Posterior vena cava (tissue), 2 donors: ENCODE measurements at places on chromosomes 6 and 20.

- no peak for DNase-seq
Observed at GRCh38 chr20:55649254-55649653, 356.1 kb downstream of the CBLN4 start.

GRCh38 chr6:42599558-42599957 is 35.7 kb downstream of the UBR2 start:
- DNase-seq: no peak

GRCh38 chr6:86331265-86331840 is 606.0 kb upstream of the HTR1E start:
- DNase-seq: no peak

DNA sequence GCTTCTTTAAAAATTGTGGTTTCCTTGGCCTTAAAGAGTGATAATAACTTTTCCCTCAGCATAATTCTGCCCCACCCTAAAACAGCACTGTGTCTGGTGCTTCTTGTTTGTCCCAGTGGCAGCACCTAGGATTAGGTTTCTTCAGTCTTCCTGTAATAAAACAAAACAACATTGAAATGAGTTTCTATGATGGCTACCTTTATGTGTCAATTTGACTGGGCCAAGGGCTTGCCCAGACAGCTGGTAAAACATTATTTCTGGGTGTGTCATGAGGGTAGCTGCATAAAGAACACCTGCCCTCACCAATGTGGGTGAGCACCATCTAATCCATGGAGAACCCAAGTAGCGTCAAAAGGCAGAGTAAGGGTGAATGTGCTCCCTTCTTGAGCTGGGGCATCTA is 117.8 kb downstream of the QRSL1 start:
- no peak for DNase-seq

GRCh38 chr6:144581812-144582537 is 296.8 kb downstream of the UTRN start:
- DNase-seq: no peak

DNA sequence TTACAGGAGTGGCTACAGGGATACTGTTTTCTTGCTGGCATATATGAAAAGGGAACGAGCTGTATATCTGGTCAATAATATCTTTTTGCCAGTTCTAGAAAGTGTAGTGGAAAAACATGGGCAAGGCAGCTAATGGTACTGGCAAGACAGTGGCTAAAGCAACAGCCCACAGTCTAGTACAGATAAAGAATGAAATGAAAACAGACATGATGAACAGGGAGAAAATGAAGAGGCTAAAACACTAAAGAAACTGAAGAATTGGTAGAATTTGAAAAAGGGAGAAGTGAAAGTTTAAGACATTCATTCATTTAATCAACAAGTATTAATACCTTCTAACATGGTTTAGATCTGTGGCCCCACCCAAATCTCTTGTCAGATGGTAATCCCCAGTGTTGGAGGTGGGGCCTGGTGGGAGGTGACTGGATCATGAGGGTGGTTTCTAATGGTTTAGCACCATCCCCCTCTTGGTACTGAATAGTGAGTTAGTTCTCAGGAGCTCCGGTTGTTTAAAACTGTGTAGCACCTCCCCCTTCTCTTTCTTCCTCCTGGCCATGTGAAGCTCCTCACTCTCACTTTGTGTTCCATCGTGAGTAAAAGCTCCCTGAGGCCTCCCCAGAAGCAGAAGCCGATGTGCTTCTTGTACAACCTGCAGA is 18.1 kb downstream of the FAM184A start:
- DNase-seq: no peak

- DNase-seq: no peak
Observed at GRCh38 chr20:22070610-22071058, 365.2 kb downstream of the PAX1 start.

- DNase-seq: no peak
Observed at GRCh38 chr20:32842688-32843524, 15.8 kb upstream of the EFCAB8 start.

GRCh38 chr6:128560966-128561365 is 40.6 kb upstream of the PTPRK start:
- no peak for DNase-seq

DNA sequence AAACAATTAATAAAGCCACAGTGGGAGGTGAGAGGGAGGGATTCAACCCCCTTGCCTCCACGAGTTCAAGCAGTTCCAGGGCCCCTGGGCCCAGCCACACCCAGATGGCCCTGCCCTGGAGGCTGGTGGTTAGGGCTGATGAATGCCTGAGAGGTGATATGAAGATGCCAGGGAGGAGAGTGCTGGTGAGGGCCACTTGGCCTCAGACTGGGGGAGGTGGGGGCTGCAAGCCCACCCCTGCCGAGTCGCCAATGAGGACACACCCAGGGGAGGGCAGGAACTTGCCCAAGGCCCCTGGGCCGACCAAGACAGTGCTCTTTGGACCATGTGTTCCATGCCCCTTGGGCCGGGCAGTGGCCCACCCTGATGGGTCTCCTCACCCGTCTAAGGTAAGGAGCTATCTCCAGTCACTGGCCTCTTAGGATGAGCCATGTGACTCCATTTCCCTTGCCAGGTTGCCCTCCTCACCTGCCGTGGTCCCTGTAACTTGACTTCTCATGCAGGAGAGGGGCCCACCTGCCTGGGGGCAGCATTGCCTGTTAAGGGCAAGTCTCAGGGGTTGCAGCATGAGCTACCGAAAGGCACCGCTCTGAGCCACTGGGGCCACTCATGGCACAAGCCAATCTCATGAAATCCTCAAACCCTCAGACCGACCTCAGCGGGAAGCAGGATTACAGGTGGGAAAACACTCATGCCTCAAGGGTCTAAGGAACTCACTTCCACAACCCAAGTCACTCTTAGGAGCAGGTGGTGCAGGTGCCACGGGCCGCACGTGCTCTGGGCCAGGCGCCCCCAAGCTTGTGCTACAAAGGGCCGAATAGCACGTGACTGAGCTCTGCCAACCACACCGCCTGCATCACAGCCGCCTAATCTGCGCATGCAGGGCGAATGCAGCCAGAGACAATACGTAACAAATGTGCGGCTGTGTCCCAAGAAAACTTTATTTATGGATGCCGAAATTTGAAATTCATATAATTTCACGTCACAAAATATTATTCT is 147.4 kb upstream of the MLN start:
- peak; percentile 58 for DNase-seq

DNA sequence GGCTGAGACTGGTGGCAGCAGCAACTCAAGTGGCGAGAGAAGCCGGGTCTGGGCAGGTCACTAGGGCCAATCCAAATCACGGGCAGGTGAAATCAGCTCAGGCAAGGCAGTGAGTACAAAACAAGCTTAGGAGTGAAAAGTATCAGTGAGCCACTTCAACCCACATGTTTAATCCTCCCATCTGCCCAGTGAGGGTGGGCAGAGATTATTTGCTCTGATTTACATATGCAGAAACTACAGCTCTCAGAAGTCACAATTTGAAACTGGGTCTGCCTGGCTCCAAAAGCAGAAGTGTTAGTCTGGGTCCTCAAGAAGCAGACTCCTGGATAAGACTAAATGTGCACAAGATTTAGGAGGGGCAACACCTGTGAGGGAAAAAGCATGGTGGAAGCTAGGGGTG is 173.7 kb upstream of the LRFN2 start:
- no peak for DNase-seq

- DNase-seq: no peak
Observed at GRCh38 chr6:147507162-147508041, 1.1 kb upstream of the SAMD5 start.

DNA sequence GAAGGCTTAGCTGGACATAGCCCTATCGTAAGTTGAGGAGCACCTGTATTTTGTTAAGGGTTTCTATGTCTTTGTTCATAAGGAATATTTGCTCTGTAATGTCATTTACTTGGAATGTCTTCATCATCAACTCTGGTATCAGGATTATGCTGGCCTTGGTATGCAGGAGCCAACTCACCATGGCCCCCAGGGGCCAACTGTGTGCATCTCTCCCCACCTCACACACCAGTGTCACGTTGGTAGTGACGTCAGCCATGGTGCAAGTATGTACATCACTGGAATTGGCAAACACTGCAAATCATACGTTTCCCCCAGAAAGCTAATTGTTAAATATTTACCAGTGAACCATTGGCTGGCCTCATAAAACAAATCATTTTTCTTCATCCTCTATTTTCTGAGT is 70.8 kb downstream of the YTHDF1 start:
- DNase-seq: peak; percentile 22

DNA sequence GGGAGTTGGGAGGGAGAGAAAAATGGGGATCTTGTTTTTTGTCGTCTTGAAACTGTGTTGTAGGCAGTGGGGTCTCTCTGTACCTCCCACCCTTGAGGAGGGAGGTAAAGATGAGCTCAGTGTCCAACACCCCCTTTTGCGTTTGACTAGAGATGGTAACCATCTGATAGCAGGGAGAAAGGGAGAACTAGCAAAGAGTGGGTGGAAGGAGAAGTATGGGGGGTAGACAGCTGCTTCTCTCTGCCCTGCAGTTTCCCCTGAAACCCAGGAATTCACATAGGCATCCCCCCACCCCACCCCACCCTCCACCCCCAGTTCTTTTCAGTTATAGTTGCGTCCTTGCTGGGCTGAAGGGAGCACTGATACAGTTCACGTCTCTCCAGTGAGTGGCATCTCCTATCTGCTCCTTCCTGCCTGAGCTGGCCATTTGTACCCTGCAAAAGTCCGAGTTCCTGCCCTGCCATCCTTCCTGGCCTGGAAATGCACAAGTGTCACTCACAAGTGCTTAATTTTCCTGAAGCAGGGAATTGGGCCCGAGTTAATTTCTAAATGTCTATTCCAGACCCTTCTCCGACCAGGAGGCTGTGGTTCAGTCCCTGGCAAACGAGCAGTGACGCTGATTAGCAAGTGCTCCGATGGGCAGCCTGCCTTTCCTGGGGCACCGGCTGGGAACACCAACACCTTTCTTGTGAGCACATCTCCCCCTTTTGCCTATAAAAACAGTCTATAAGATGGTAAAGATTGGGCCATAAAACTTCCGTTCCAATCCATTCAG is 1.5 kb downstream of the SIRPA start:
- no peak for DNase-seq

GRCh38 chr20:32834972-32835371 is 15.2 kb downstream of the MAPRE1 start:
- DNase-seq: no peak

GRCh38 chr6:162379757-162380409 is 347.7 kb downstream of the PRKN start:
- DNase-seq: no peak

DNA sequence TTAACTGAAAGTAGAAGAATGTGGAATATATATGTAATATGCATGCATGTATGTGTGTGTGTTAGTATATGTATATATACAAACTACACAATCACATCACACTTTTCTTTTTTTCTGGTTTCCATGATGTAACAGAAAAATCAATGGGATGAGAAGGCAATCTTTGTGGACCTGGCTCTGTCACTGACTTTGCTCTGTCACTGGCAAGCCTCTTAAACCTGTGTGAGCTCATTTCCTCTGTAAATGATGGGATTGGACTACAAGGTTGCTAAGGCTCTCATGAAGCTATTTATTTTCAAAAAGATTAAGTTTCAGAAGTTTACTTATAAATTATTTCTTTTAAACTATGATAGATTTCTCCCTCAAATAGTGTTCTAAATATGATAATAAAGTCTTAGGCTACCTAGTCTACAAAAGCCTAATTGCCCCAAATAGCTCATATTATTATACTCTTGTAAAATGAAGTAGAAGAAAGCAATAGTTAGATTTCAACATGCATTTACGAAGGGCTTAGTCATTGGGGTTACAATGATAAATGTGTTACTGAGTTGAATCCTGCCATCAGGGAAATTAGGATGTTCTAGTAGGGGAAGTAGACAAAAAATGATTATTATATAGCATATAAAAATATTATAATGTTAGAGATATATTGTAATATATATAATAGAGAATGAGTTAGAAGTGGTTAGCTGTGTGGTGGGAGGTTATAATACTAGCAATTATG is 129.3 kb downstream of the AFG1L start:
- no peak for DNase-seq

DNA sequence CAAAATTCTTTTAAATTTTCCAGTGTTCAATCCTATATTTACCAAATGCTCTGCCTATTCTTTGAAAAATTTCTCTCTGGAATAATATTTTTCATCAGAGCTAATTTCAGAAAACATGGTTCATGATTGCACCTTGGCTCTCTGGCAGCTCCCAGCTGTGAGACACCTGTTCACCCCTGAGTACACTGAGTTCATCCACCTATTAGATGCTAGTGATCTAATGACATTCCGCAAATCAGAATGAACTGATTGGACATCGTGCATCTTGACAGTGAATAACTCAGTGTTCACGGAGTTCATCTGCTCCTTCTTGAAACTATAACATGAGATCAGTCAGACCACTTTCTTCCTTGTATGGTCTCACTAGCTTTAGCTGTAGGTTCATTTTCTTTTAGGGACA is 3.9 kb upstream of the SHPRH start:
- no peak for DNase-seq

- DNase-seq: no peak
Observed at GRCh38 chr6:116714761-116715160, 33.8 kb downstream of the KPNA5 start.

GRCh38 chr20:34675993-34676641 is 775 bp downstream of the PIGU start:
- DNase-seq: no peak

- DNase-seq: no peak
Observed at GRCh38 chr6:72522735-72523141, 99.1 kb upstream of the KCNQ5 start.

- DNase-seq: peak; percentile 63
Observed at GRCh38 chr6:167995731-167996151, 1.7 kb upstream of the KIF25 start.

GRCh38 chr6:137836788-137837187 is 30.3 kb upstream of the TNFAIP3 start:
- DNase-seq: no peak

DNA sequence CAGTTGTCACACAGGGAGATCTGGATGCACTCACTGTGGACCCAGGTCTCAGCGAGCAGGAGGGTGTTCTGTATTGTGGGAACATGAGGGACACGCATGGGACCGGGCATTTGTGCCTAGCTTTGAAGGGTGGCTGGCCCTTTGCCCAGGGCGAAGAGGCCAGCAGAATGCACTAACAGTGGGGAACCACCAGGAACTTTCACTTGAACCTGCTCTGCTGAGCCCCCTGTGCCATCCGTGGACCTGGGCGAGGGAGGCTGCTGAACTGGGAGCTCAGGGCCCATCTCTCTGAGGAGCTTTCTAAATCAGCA is 1.2 kb upstream of the ULBP2 start:
- DNase-seq: peak; percentile 66

DNA sequence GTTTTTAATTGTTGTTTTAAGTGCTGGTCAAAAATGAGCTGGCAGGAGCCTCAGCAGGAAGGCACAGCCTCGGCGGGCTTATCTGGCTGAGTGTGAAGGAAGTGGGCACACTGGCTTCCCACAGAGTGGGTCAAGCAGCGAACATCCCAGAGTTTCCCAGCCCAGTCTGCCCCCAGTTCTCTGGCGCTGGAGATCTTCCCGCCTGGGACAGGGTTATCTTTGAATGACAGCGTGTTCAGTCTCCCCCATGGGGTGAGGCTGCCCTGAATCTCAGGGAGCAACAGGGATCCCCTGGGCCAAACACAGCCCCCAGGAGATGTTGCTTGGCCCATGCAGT is 122.2 kb upstream of the PTPN1 start:
- DNase-seq: no peak

GRCh38 chr6:158476389-158476788 is 83.5 kb upstream of the TMEM181 start:
- no peak for DNase-seq
